ENCODE measurements at places on chromosomes 7 and 10.

DNA sequence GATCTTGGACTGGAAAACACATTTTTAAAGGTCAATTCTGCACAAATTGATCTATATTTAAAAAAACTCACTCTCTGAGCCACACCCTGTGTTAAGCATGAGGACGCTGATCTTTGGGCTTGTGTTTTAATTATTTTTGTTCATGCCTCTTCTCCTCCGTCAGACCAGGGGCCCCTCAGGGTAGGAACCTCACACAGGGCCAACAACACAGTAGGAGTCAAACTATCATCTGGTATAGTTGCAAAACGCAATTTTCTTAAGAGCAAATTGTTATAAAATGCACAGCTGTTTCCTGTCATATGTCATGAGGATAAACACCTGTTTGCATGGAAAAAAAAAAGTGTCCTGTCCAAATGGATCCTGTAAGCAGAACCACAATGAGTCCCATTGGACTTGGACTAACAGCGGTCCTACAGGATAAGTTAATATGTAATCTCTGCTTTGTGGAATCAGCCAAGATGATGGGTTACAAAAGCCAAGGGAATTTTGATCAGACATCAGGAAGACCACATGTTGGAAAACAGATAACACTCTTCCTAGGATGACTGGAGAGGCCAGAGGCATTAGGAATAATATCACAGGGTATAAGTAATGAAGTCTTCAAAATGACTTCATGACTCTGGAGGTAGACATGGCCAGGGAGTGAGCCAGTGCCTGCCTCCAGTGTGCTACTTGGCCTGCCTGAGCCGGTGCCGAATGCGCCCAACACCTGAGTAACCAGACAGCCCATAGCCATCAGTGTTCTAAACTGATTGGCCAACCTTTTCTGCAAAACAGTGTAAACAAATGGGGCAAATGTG, 184.9 kb upstream of the ADCY1 start:
- DNase-seq: no peak

GRCh38 chr10:128083191-128083895, 42.9 kb downstream of the MKI67 start:
- DNase-seq: no peak

DNA sequence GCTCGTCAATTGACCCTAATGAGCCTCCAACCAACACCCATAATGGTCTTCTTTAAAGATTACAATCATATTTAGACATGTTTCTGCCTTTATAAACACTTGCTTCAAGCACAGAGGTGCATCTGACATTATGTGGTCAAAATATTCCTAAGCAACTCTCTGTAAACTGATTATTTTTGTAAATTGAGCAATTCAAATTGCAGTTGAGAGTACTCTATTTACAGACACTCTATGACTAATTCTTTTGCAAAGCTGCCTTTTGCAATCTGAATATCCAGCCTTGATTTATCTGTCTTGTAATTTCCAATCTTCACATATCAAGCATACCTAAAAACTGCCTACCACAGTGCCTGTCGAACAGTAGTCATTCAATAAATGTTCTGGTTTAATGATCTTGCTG, 112.0 kb downstream of the PDE1C start:
- DNase-seq: no peak

- DNase-seq: no peak
Observed at GRCh38 chr10:109977382-109977806, 30.4 kb upstream of the ADD3 start.

DNA sequence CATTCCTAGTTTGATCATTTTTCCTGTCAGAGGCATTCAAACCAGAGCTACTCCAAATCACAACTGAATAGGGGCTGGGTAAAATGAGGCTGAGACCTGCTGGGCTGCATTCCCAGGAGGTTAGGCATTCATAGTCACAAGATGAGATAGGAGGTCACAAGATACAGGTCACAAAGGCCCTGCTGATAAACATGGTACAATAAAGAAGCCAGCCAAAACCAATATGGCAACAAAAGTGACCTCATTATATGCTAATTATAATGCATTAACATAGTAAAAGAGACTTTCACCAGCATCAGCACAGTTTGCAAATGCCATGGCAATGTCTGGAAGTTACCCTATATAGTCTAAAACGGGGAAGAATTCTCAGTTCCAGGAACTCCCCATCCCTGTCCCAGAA, 37.3 kb downstream of the TWIST1 start:
- DNase-seq: no peak

DNA sequence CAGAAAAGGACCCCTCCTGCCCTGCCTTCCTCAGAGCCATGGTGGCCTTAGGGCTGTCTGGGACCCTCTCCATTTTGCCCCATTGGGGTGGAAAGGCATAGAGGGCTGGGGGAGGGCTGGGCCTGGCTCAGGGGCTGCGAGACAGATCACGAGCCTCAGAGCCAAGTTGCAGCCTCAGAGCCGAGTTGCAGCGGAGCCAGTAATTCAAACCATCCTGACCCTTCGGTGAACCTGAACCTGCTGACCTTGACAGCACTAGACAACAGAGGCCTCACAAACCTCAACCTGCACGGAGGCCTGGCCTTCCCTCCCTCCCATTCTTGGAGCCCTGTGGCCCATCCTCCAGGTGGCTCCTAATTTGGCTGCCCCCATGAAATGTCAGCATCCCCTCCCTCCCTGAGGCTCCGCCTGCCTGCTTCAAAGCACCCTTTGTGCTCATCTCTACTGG, 45.4 kb downstream of the PAX2 start:
- DNase-seq: no peak

DNA sequence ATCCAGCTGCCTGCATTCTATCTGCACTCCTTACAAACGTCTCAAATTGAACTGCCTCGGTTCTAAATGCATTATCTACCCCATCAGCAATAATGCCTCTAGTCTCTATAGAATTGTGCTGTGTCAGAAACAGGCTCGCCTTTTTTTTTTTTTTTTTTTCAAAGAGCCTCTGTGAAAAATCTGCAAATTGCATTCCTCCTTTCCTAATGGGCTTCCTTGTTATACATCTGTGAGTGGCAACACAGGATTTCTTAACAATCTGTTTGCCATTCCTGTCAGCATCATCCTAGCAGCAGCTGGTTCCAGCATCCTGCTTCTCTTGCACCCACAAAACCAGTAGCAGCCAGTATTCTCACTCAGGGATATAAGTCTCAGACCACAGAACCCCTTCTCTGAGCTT, 413.5 kb upstream of the SEMA3D start:
- no peak for DNase-seq

DNA sequence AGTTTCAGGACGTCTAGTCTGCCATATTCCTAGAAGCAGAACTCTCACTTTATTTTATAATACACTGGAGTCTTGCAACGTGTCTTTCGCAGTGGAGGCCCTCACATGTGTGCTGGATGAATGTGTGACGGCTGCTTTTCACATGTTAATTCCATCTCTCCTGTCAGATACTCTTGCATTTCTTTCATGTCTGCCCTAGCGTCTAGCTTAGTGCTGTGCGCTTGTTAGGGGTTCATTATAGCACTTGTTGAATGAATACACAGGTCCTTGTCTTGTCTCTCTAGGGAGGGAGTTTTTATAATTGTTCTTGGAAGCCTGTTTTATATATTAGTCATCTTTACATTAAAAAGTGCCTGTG, 94.4 kb downstream of the MAP3K8 start:
- DNase-seq: no peak

DNA sequence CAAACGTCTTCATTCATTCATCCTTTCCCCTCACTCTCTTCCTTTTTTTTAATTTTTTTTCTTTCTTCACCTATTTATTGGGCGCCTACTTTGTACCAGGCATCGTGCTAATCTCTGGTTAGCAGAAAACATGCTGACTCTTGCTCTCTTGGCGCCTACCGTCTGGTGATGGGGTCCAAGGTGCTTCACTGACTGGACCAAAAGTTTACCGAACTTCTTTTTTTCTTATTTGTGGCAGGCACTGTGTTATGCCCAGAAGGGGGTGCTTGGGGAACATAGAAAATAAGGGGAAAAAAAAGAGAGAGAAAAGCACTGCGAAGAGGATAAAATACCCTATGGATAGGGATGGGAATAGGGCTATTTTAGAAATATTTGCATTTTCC, 505 bp upstream of the FAM204A start:
- DNase-seq: no peak

DNA sequence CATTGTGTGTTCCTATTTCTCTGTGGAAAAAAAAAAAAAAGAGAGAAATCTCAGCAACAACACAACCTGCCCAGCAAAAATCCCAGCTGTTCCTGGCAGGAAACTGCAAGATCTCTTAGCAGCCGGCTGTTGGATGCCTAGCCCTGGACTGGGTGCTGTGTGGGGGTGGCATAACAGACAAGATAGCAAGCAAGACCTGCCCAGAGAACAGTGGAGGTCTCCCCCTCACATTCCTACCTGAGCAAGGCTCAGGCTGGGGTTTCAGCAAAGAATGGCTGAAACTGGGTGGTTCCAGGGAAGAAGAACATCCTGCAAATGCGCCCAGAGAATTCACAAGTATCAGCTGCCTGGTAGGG, 248.8 kb upstream of the ZMIZ1 start:
- DNase-seq: no peak

- DNase-seq: no peak
Observed at GRCh38 chr10:97898429-97898828, 48.8 kb downstream of the GOLGA7B start.

DNA sequence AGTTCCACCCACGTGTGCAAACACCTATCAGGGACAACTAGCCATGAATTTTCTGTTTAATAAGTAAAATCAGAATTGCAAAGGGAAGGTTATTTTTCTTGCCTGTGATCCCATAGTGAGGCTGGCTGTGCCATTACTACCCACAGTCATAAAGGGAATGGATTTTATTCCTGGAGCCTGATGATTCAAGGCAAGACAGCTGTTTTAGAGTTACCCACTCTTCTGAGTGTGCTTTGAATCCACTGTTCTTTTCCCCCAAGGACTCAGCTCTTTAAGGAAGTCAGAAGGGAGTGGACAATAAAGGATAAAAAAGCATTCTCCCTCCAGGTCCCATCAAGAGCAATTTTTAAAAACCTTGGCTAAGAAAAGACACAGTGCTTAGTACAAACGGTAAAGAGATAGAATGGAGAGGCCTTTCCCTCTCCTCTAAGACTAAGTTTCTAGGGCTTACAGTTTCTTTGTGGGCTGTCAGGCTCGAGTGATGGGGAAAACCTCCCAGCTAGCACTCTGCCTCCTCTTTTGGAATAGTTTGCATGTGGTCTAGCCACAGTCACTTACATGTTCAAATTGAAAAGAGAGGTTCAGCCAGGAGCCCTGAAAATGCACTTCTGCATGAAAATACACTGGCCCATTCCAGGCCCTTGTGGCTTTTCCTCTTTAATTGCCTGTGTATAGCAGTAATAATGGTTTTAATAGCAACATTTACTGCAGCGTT, 5.1 kb upstream of the LRRC4 start:
- no peak for DNase-seq

DNA sequence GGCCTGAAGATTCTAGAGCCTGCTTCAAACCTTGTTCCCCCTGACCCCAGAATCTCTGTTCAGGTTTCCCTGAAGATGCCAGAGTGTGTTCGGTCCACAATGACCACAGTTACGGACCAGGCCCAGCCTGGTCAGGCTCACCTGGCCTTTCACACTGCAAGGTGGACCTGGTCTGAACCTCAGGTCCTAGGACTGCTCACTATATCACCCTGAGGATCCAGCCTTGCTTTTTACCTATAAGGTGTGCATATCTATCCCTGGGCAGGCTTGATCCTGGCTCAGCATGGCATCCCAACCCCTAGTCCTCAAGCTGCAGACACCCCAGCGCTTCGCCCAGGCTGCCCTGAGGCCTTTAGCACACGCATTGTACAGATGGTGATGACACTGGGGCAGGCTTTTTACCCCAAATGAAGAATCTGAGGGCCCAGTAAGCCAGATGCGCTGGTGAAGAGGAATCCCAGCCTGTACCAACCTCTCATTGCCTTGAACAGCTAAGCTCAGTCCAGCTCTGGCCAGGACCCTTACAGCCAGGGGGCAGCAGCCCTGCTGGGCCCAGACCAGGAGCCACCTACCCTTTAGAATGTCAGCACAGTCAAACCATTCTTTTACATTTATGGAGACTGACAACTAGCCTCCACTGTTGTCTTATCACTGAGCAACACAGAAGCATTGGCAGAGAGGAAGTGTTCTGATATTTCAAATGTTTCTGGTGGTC, 28.0 kb downstream of the MAT1A start:
- no peak for DNase-seq

- no peak for DNase-seq
Observed at GRCh38 chr10:43221419-43222209, 45.3 kb downstream of the RASGEF1A start.

DNA sequence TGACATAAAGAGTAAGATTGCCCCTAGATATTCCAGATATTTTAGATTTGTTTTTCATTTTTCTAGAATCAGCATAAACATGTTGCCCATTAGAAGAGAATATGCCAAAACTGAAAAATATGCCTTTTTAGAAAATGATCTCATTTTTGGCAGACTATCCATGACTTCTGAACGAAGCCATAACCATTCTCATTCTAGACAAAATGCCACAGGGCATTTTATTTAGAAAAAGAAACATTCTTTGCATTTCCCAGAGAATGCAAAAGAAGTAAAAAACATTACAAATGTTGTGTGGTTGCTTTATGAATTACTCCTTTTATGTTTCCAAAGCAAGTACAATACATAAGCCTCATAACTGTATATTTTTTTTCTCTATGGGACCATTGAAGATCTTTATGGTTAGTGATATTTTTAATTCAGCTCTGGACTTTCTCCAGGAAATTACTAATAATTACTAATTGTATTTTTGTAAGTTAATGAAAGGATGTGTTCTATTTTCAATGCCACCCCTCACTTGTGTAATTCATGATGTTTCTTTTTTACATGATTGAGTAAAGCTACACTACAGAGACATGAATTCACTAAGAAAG, 109.6 kb upstream of the SEM1 start:
- no peak for DNase-seq

GRCh38 chr10:24680647-24681524, 42.8 kb downstream of the ARHGAP21 start:
- no peak for DNase-seq

DNA sequence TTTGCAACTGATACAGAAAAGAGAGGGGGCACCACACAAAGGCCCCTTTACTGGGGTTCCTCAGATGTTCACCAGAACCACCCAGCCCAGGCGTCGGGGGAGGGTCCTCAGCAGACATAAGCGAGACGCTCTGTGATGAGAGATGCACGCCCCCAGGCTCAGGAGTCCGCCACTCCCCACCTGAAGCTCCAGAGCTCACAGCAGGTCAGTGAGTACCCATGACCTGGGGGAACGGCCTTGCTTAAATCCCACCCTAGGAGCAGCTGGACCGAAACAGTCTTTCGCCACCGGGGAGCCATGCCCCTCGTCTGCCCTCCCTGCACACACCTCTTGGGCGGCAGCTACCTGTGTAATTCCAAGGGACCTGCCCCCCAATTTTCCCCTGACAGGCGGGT, 2.8 kb downstream of the CRYGN start:
- no peak for DNase-seq

- no peak for DNase-seq
Observed at GRCh38 chr7:378041-378420, 88.1 kb downstream of the FOXL3 start.

- DNase-seq: no peak
Observed at GRCh38 chr7:19181634-19182033, 36.4 kb upstream of the FERD3L start.

- no peak for DNase-seq
Observed at GRCh38 chr7:1915956-1916600, 246.0 kb downstream of the ELFN1 start.

GRCh38 chr7:80277434-80278427, 143.1 kb downstream of the GNAI1 start:
- no peak for DNase-seq
